Thoracic aorta (tissue), 2 donors: ENCODE measurements at places on chromosomes 2 and 18. TPM values are rescaled to one million over a fixed set of nuclear protein-coding genes. Genes with fewer than 3 reads are reported as not detected.

DNA sequence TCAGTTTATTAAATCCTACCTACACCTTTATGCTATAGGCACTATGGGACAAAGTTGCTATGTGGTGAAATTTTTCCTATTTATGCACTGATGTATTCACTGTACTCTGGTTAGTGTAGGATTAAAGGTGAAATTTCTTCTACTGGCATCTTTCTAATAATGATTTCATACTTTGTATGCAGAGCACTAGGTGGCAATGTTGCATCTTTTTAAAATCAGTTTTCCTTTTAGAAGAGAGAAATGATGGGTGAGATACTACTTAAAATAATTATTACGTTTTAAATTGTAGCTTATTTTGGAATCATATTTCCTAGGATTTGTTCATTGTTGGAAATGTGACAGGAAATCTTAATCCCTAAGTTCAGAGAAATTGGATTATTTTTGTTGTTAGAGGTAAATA, 150.9 kb downstream of the CD8B2 start:
- peak overlapping the region; percentile 27 for H3K4me3 ChIP-seq
- no peaks in the 10 kb centered on the region for H3K27me3 ChIP-seq
- H3K27ac ChIP-seq = no peak overlapping the region
- peaks cover 3% of the 10 kb centered on the region for H3K4me1 ChIP-seq
- no peak for DNase-seq

GRCh38 chr2:74419345-74419744, 2.1 kb downstream of the C2orf81 start:
- H3K4me1 ChIP-seq = peaks cover 3% of the 10 kb centered on the region
- no peaks in the 10 kb centered on the region for H3K27me3 ChIP-seq
- H3K4me3 ChIP-seq = no peak overlapping the region
- H3K36me3 ChIP-seq = no peaks in the 10 kb centered on the region

Gene TSPYL6
- not detected for total RNA-seq

GRCh38 chr18:3094338-3094684, 81.4 kb upstream of the LPIN2 start:
- no peaks in the 10 kb centered on the region for H3K36me3 ChIP-seq
- peaks cover 14% of the 10 kb centered on the region for H3K4me1 ChIP-seq
- H3K27ac ChIP-seq = no peak overlapping the region
- DNase-seq = no peak
- no peaks in the 10 kb centered on the region for H3K27me3 ChIP-seq

- no peaks in the 10 kb centered on the region for H3K36me3 ChIP-seq
- no peaks in the 10 kb centered on the region for H3K4me1 ChIP-seq
- no peak for DNase-seq
- no peak overlapping the region for H3K27ac ChIP-seq
- no peak overlapping the region for H3K4me3 ChIP-seq
- no peaks in the 10 kb centered on the region for H3K27me3 ChIP-seq
Observed at GRCh38 chr2:199485732-199486335, 28.1 kb upstream of the SATB2 start.

- no peaks in the 10 kb centered on the region for H3K36me3 ChIP-seq
- DNase-seq = no peak
- no peaks in the 10 kb centered on the region for H3K27me3 ChIP-seq
- H3K27ac ChIP-seq = peak overlapping the region; percentile 26
- peaks cover 37% of the 10 kb centered on the region for H3K4me1 ChIP-seq
Observed at GRCh38 chr18:22710673-22711191, 222.4 kb upstream of the RBBP8 start.

DNA sequence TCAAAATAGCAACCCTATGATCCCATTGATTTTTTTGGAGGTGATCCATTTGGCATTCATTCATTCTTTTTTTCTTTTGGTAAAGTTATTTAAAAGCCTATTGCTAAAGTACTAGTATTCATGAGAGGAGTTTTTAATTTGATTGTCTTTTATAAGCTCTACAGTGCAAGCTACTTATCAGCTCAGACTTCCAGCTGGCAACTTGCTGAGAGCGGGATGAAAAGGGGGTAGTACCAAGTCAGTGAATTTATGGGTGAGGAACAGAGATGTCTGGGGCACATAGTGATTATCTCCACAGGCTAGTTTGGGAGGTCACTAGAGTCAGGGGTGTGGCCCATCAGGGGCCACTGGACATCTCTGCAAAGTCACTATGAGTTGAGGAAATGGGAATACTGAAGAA, 202.4 kb downstream of the PIK3C3 start:
- peaks cover 20% of the 10 kb centered on the region for H3K4me1 ChIP-seq
- no peaks in the 10 kb centered on the region for H3K27me3 ChIP-seq
- no peak for DNase-seq
- H3K4me3 ChIP-seq = no peak overlapping the region
- H3K36me3 ChIP-seq = no peaks in the 10 kb centered on the region
- H3K27ac ChIP-seq = no peak overlapping the region

DNA sequence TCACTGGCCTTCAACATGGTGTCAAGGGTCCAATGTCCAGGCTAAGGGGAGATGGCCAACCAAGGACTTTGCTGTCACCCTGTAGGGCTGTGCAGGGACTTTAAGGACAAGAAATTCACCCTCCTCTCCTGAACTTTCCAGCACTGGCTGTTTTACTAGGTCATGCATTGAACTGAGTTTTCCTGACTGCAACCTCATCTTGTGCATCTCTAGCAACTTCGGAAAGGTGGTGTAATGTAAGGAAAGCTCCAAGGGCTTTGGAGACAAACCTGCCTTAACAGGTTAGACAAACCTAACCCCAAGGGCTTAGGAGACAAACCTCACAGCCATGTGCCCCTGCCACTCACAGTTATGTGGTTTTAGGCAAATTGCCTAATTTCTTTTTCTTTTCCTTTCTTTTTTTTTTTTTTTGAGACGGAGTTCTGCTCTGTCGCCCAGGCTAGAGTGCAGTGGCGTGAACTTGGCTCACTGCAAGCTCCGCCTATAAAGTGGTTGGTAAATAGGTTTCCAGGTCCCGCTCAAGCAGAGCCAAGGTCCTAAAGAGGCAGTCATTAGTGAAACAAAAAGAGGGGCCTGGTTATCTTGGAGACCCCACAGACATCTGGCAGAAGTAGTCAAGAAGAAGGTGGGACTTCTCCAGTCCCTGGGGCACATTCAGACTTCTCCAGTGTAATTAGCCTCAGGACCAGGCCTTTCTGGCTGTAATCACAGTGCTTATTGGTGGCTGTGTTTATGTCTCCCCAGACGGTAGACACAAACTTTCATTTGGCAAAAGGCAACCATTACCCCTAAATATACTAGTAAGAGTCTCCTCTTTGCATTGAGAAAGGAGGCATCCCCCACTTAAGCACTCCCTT, 37.6 kb upstream of the PMAIP1 start:
- no peaks in the 10 kb centered on the region for H3K27me3 ChIP-seq
- no peak for DNase-seq
- no peak overlapping the region for H3K4me3 ChIP-seq
- no peaks in the 10 kb centered on the region for H3K36me3 ChIP-seq

DNA sequence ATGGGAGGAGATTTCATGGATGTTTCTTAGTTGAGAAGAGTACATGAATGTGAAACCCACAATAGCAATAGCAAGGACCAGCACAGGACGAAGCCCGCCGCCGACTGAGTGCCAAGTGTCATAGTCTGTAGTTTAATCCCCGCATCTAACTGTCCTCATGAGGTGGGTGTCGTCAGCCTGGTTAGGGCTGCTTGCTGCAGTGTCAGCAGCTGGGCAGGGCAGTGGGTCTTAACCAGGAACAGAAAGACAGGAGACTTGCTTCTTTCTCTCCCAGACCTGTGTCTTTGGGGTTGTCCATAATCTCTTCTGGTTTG, 146.6 kb downstream of the VAPA start:
- H3K27ac ChIP-seq = no peak overlapping the region
- no peak overlapping the region for H3K4me3 ChIP-seq
- H3K4me1 ChIP-seq = peaks cover 17% of the 10 kb centered on the region
- H3K36me3 ChIP-seq = no peaks in the 10 kb centered on the region

DNA sequence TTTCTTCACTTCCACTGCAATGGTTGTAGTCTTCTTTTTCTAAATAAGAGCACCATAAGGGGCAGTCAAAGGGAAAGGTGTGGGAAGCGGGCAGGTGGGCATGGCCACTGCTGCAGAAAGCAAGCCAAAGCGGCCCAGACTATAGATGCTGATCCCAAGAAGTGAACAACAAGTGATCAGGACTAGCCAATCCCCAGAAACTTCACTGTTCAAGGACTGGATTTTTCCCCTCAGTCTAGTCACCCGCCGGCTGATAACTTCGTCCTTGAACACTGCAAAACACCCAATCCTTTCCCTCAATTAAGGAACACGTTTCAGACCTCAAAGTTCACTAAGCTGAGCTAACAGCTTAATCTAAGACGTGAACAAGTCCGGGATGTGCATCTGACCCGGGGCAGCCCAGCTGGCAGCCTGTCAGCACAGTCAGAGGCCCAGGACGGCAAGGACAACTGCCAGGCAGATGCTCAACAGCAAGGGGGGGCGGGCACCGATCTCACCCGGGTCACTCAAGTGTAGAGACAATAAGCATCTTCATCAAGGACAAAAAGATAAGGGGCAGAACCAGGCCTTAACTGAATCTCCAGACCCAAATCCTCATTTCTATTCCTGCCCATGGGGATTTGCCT, 59.8 kb downstream of the HDLBP start:
- no peak for DNase-seq
- no peak overlapping the region for H3K4me3 ChIP-seq
- H3K4me1 ChIP-seq = no peaks in the 10 kb centered on the region
- no peaks in the 10 kb centered on the region for H3K27me3 ChIP-seq
- no peak overlapping the region for H3K27ac ChIP-seq
- H3K36me3 ChIP-seq = peaks cover 87% of the 10 kb centered on the region

DNA sequence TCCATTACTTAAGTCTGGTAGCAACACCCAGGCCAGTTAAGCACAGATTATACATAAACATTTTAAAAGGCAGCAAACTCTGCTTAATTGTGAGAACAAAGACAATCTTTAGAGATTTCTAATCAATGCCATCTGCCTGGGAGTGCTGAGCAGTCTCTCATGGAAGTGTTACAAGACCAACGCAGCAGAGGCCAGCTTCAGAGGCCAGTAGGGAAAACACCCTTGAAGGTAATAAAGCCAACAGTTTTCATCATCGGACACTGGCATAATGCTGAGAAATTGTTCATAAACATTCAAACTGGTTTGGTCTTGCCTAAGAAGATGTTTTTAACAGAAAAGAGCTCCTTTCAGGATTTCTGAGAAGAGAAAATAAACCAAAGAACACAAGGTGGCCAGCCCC, 35.0 kb downstream of the EPB41L3 start:
- H3K27ac ChIP-seq = no peak overlapping the region
- no peak for DNase-seq
- no peak overlapping the region for H3K4me3 ChIP-seq
- no peaks in the 10 kb centered on the region for H3K27me3 ChIP-seq
- no peaks in the 10 kb centered on the region for H3K36me3 ChIP-seq

- H3K27me3 ChIP-seq = no peaks in the 10 kb centered on the region
- H3K36me3 ChIP-seq = no peaks in the 10 kb centered on the region
- no peak overlapping the region for H3K27ac ChIP-seq
- no peak overlapping the region for H3K4me3 ChIP-seq
- peaks cover 29% of the 10 kb centered on the region for H3K4me1 ChIP-seq
- no peak for DNase-seq
Observed at GRCh38 chr2:239807568-239807967, 217.6 kb downstream of the NDUFA10 start.

- peak overlapping the region; percentile 68 for H3K4me3 ChIP-seq
- peaks cover 26% of the 10 kb centered on the region for H3K27me3 ChIP-seq
- H3K36me3 ChIP-seq = no peaks in the 10 kb centered on the region
- H3K4me1 ChIP-seq = peaks cover 15% of the 10 kb centered on the region
- H3K27ac ChIP-seq = no peak overlapping the region
Observed at GRCh38 chr2:222318026-222318711, 19.4 kb upstream of the PAX3 start.

GRCh38 chr18:22272242-22272641, 102.9 kb downstream of the GATA6 start:
- H3K4me3 ChIP-seq = no peak overlapping the region
- H3K27me3 ChIP-seq = no peaks in the 10 kb centered on the region
- no peak overlapping the region for H3K27ac ChIP-seq
- H3K36me3 ChIP-seq = no peaks in the 10 kb centered on the region
- no peak for DNase-seq

- no peak for DNase-seq
- H3K27me3 ChIP-seq = no peaks in the 10 kb centered on the region
- no peak overlapping the region for H3K27ac ChIP-seq
- no peaks in the 10 kb centered on the region for H3K4me1 ChIP-seq
Observed at GRCh38 chr18:76504749-76505148, 9.7 kb upstream of the ZNF516 start.

Gene ANO7
- 1.2 TPM for total RNA-seq

Gene KLF11
- total RNA-seq = 20.0 TPM

GRCh38 chr18:35868915-35869314, 103.6 kb upstream of the RMP24 start:
- no peak for DNase-seq
- no peaks in the 10 kb centered on the region for H3K36me3 ChIP-seq
- H3K4me1 ChIP-seq = no peaks in the 10 kb centered on the region
- no peaks in the 10 kb centered on the region for H3K27me3 ChIP-seq
- no peak overlapping the region for H3K4me3 ChIP-seq

Gene GDF7
- total RNA-seq = 39.7 TPM

GRCh38 chr18:8657873-8658470, 47.4 kb upstream of the MTCL1 start:
- DNase-seq = no peak
- H3K27ac ChIP-seq = no peak overlapping the region
- no peaks in the 10 kb centered on the region for H3K27me3 ChIP-seq
- H3K4me1 ChIP-seq = no peaks in the 10 kb centered on the region

Gene ONECUT2
- total RNA-seq = not detected

GRCh38 chr18:26405190-26405801, 143.1 kb downstream of the KCTD1 start:
- no peak overlapping the region for H3K4me3 ChIP-seq
- H3K36me3 ChIP-seq = no peaks in the 10 kb centered on the region
- no peak for DNase-seq
- no peaks in the 10 kb centered on the region for H3K27me3 ChIP-seq

- no peak for DNase-seq
- no peaks in the 10 kb centered on the region for H3K36me3 ChIP-seq
- H3K27ac ChIP-seq = no peak overlapping the region
- no peaks in the 10 kb centered on the region for H3K27me3 ChIP-seq
Observed at GRCh38 chr2:197576631-197577030, 60.8 kb downstream of the MOB4 start.

GRCh38 chr18:8121101-8121500, 488.1 kb upstream of the RAB12 start:
- no peaks in the 10 kb centered on the region for H3K27me3 ChIP-seq
- no peaks in the 10 kb centered on the region for H3K4me1 ChIP-seq
- H3K27ac ChIP-seq = no peak overlapping the region
- no peaks in the 10 kb centered on the region for H3K36me3 ChIP-seq
- DNase-seq = no peak

DNA sequence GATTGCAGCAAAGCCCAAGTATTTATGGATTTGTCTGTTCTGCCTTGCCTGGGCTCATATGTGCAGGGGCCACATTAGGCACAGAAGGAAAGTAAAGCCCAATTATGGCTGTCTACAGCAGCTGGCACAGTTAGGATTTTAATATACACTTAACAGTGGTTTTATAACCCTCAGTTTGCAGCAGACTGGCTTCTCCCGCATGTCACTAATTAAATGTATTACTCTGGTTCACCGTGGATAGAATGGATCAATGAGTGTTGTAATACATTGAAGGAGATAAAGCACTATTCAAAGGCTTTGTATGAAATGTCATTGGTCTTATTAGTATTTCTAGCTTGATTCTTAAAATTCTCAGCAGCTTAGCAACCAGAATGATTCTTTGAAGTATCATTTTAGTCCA, 320.2 kb downstream of the KCNS3 start:
- H3K36me3 ChIP-seq = no peaks in the 10 kb centered on the region
- no peak overlapping the region for H3K4me3 ChIP-seq
- no peaks in the 10 kb centered on the region for H3K4me1 ChIP-seq
- no peaks in the 10 kb centered on the region for H3K27me3 ChIP-seq
- DNase-seq = no peak

GRCh38 chr2:200943527-200944105, 19.8 kb downstream of the ORC2 start:
- no peaks in the 10 kb centered on the region for H3K27me3 ChIP-seq
- no peak overlapping the region for H3K27ac ChIP-seq
- no peak overlapping the region for H3K4me3 ChIP-seq
